ENCODE measurements at places on chromosomes 4 and X.

DNA sequence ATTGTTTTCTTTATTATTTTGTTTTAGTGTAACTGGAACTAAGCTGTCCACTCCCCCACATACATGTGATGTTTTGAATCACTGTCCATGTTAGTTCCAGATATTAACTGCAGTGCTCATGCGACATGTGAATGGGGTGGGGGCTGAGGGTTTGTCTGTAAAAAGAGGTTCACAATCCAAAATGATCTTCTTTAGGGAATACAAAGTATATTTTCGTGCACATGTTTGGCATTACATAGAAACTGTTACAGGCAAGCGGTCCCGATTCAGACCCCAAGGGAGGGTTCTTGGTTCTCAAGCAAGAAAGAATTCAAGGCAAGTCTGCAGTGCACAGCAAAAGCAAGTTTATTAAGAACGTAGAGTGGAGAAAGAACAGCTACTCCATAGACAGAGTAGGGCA, 296.5 kb upstream of the CLNK start:
- no peak for DNase-seq

GRCh38 chr4:75895744-75896314, 6.4 kb downstream of the PPEF2 start:
- peak; percentile 3 for DNase-seq

DNA sequence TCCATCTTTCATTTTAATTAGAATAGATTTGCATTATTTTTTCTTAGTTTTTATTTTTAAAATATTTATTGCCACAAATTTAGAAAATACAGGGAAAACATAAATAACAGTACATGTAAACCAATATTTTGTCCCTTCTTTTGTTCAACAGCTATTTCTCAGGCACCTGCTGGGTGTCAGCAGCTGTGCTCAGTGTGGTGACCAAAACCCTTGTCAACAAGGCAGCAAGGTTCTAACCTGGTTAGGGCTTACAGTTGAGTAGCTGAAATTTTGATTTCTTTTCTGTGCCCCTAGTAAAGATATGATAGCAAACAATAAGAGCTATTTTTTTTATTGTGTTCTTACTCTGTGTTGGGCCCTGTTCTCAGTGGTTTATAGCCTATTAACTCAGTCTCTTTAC, 128.1 kb downstream of the PTTG2 start:
- no peak for DNase-seq

- no peak for DNase-seq
Measured at GRCh38 chrX:110015032-110015431, 12.1 kb downstream of the TMEM164 start.

DNA sequence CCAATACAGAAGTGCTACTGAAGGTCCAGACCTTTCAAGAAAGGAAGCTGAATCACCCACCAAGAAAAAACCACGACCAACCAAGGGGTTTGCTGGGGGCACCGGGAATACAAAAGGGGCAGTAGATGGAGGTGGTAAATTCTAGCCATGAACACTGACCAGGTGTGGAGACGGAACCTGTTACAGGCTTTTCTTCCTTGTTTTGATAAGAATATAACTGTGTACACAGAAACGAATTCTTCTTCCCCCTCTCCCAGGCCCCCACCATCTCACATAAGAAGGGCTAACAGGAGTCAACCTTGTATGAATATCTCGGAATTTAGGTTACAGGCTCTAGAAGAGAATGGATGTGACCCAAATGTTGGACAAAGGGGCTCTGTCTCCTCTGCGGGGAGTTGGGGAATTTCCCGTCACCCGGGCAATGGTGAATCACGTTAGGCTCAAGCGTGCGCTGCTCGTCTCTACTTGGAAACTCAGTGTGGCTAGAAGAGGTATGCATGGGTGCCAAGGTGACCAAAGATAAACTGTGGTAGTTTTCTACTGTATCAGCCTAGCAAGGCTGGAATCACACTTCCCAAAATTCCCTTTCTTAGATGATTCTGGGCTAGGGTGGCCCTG, 87.0 kb downstream of the AFAP1 start:
- no peak for DNase-seq

GRCh38 chr4:8559524-8560264, 20.5 kb upstream of the GPR78 start:
- DNase-seq = no peak

GRCh38 chr4:137881641-137882040, 349.3 kb upstream of the PCDH18 start:
- no peak for DNase-seq

DNA sequence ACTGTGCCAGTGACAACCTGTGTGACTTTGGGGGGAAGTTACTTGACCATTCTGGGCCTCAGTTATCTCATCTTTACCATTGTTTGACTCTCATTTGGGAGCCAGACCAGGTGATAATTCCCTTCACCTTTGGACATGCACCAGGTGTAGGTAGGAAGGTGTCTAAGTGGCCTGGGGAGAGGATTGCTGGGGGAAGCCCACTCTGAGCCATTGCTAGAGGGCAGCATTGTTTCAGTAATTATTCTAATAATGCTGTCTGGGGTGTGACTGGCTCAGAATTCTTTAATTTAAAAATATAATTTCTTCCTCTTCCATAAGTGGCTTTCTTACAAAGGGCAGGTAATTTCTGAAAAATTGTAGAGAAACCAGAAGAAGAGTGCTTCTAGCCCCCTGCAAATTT, 104.3 kb downstream of the RTL9 start:
- no peak for DNase-seq

- DNase-seq = peak; percentile 64
Measured at GRCh38 chr4:158624889-158625478, 46.7 kb downstream of the C4orf46 start.

- DNase-seq = peak; percentile 76
Measured at GRCh38 chr4:110087070-110087708, 111.2 kb downstream of the ELOVL6 start.

DNA sequence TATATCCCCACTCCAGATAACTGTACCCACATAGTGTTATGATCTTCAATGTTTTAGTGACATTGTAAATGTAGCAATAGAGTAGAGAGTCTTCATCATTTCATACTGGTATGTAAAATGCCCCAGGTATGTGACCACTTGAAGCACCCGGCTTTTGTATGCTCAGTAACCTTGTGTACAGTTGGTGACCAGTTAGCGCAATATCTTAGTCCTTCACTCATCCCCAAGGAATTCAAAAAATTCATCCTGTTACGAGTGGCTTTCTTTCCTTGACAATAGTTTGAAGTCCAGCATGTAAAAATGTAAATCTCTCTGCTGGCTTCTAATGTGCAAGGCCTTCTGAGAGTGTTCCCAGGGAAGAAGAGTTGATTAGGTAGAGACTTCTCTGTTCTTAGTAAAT, 145.6 kb downstream of the ARX start:
- DNase-seq = peak; percentile 40

GRCh38 chr4:5004496-5004895, 14.8 kb downstream of the CYTL1 start:
- no peak for DNase-seq

GRCh38 chr4:128582427-128582870, 227.1 kb upstream of the JADE1 start:
- no peak for DNase-seq

DNA sequence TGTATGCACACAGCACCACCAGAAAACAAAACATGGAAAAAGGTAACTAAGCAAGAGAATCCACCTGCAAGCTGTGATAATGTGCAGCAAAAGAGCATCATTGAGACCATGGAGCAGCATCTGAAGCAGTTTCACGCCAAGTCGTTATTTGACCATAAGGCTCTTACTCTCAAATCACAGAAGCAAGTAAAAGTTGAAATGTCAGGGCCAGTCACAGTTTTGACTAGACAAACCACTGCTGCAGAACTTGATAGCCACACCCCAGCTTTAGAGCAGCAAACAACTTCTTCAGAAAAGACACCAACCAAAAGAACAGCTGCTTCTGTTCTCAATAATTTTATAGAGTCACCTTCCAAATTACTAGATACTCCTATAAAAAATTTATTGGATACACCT, 90.2 kb downstream of the TET2 start:
- DNase-seq = no peak

GRCh38 chr4:8850074-8850829, 21.4 kb downstream of the HMX1 start:
- no peak for DNase-seq

- no peak for DNase-seq
Measured at GRCh38 chrX:74924449-74925224, 615 bp downstream of the NEXMIF start.

GRCh38 chr4:19230906-19231545, 1020.7 kb upstream of the SLIT2 start:
- no peak for DNase-seq

DNA sequence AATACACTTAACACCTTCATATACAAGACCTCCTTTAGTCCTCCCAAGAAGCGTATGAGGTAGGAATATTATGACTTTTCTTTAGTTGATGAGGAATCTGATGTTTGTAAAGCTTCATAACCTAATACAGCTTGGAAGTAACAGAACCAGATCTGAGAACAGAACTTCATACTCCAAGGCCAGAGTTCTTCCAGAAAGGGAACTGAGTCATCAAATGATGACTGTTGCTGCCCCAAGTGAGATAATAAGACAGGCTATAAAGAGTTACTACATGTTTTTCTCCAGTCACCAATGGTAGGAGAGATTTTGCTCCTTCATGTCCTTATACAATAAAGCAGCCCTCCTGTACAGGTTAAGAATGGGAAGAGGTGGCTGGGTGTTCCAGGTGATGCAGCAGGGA, 74.3 kb upstream of the ANXA3 start:
- DNase-seq = no peak

GRCh38 chrX:71996136-71996535, 85.5 kb downstream of the NHSL2 start:
- no peak for DNase-seq

DNA sequence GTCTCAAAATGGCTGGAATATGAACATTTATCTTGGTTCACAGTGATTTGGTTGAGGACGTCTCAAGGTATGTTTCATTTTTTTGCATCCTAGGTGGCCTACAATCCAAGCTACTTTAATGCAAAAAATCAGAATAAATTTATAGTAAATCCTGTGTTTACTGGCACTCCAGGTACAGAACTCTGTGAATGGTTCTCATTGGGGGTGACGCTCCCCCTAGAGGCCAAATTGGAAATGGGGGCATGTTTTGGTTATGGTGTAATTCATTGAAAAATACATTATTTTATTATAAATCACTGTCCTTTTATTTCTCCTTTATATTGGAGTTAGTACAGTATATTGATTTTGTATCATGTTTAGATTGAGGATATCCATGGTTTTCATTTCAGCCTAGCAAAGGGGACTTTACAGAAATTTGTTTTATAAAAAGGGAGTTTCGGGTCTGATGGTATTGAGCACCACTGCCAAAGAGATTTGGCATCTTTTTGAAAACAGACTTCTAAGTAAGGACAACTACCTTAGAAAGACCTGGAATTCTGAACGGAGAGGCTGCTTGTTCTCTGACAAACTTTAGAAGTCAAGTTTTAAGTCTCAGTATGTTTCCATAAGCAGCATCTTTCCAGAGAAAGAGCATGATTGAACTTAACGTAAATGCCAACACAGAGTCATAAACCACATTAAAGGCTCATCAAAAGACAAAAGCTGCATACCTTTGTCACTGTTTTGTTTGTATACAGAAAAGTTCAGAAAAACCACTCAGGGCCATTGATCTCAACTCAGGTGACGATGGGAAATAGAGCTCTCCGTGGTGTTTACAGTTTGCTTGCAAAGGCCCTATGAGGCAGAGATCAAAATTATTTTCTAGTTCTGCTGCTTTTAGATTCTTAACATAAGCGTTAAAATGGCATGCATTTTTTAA, 19.4 kb downstream of the MTM1 start:
- no peak for DNase-seq

GRCh38 chr4:48949518-48950219, 36.4 kb upstream of the CWH43 start:
- no peak for DNase-seq

DNA sequence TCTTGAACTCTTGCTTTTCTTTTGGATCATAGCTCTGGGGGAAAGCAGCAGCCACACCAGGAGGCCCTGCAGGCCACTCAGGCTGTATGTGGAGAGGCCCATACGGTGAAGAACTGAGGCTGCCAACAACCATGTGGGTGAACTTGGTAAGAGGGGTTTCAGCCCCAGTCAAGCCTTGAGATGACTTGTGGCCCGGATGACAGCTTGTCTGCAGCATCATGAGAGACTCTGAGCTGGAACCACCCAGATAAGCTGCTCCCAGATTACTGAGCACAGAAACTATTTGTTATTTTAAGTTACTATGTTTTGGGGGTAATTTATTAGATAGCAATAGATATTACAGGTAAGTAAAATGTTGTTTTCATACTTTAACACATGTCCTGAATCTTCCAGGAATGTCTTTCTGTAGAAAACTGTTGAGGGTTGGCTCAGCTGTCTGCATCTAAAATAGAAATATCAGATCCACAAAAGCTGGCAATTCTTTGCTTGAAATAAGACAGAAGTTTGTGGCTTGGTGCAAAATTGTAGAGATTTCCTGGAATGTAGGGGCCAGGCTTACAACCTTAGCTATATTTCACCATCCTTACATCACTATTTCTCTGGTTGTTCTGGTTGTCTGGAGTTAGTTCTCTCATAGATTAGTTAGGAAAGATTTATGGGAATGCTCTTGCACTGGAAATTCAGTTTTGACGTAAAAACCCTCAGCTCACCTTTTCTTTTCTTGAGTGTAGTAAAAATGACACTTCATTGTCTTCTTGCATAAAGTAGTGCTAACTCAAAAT, 272.1 kb downstream of the RAPGEF2 start:
- DNase-seq = peak; percentile 19

GRCh38 chr4:90215286-90215685, 88.1 kb downstream of the CCSER1 start:
- DNase-seq = no peak

GRCh38 chrX:4663085-4663484, 949.6 kb upstream of the PRKX start:
- no peak for DNase-seq

- no peak for DNase-seq
Measured at GRCh38 chr4:188484256-188484655, 345.0 kb downstream of the TRIML1 start.

GRCh38 chr4:75063433-75063832, 130.5 kb downstream of the PARM1 start:
- DNase-seq = no peak

- no peak for DNase-seq
Measured at GRCh38 chr4:124337874-124338273, 374.7 kb downstream of the ANKRD50 start.

DNA sequence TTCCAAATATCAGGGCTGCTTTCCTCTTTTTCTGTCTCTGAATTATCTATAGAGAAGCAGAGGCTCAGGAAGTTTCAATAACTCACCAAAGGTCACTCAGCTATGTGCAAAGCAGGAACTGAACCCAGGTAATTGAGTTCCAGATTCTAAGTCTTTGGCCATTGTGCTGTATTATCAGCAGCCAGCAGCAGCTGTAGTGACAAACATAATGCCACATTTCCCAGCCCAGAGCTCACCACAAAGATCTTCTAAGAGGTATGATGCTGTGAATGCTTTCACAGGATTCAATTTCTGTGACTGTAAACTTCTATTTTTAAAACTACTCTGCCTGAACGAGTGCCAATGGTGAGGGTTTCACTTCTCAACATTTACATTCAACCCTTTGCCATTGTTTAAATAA, 56.4 kb downstream of the SPOCK3 start:
- DNase-seq = no peak

- no peak for DNase-seq
Measured at GRCh38 chr4:67273666-67274065, 271.6 kb downstream of the CENPC start.
